Non-pigmented ciliary epithelial cell (primary cell): ENCODE measurements at places on chromosomes 11 and 22.

GRCh38 chr11:48193876-48194275 lies 22.7 kb upstream of the OR4B1 start:
- peak; percentile 70 for DNase-seq

- DNase-seq = no peak
Measured at GRCh38 chr11:118418766-118419165, 17.4 kb downstream of the ATP5MG start.

GRCh38 chr11:78213526-78214330 lies 25.0 kb downstream of the USP35 start:
- no peak for DNase-seq

- no peak for DNase-seq
Measured at GRCh38 chr11:62922653-62923431, 1.7 kb upstream of the CHRM1 start.

DNA sequence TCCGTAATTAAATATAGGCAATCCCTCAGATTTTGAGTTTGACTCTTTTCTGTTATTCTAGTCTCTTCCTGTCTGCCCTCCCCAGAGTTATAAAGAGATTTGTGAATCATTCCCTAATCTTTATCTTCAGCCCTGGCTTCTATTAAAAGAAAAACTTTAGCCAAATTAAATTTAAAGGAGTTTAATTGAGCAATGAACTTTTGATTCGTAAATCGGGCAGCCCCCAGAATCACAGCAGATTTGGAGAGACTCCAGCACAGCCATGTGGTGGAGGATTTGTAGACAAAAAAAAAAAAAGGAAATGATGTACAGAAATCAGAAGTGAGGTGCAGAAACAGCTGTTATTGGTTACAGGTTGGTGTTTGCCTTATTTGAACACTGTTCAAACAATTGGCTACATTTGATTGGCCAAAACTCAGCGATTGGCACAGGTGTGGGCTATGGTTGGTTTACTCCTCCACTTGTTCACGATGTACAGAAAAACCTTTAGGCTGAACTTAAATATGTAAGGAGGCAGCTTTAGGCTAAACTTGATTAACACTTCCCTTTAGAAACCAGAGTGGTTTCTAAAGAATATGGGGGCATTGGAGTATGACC lies 2.3 kb upstream of the ALKBH8 start:
- no peak for DNase-seq

DNA sequence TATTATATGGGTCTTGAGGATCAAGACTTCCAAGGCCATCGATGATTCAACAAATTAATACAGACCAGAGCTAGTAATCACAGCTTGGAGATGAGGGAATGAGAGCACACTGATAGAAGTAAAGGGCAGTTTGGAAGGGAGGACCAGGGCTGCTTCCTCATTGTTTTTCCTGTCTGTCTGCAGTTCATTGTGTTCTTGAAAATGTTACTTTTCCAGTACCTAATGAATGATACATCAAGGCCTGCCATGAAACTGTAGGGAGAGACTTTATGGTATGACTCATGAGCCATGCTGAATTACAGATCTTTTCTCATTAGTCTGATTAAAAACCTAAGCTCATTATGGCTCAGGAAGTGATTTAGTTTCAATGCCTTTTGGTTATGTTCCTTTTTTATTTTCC lies 855.6 kb downstream of the KCNA4 start:
- no peak for DNase-seq

GRCh38 chr22:43995798-43996169 lies 28.3 kb upstream of the PARVB start:
- DNase-seq = no peak

GRCh38 chr11:8597182-8597581 lies 3.2 kb upstream of the STK33 start:
- DNase-seq = no peak

DNA sequence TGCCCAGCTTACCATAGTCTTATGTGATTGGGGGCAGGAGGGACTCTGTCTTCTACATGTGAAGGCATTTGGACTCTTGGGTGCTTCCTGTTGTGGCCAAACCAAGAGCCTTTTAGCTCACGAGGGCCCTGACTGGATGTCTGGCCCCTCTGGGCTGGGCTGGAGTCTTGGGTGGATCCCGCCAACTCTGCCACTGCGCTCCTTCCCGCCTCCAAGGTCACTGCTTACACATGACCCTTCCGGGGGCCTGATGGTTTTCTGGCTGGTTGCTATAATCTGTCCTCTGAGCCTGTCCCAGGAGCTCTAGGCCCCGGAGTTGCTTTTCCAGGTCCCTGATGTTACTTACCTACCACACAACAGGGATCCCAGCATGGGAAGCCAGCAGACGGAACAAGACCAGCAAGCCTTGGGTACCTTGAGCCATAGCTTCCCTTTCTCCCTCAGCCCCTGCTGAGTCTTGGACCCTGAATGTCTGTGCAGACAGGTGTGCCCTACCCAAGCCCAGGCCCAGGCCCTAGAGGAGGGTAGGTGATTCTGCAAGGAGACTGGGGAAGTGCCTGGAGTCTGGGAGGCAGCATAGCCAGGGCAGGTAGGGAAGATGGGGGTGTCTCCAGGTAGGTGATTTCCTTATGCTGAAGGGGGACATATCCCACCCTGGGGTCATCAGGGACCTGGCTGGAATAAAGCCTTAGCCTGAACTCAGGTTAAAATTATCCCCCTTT lies 100.3 kb downstream of the TSPAN18 start:
- DNase-seq = no peak

GRCh38 chr22:23984430-23984829 lies 4.5 kb downstream of the GSTT2 start:
- DNase-seq = no peak

DNA sequence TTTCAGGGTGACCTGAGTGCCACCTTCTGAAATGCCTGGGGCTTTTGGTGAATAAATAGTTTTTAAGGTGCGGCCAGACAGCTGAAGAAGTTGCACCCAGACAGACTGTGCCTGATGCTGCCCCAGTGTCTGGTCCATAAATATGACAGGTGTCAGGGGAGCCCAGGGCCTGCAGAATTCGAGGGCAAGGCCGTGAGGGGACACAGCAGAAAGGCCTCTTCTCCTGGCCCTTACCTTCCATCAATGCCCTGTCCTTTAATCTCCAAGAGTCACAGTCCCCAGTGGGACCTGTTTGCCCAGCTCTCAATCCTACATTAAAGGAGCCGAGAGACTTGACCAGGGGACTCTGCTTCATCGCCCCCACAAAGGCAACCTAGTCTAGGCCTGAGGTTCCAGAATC lies 45.7 kb downstream of the NAT10 start:
- no peak for DNase-seq

GRCh38 chr11:995752-996420 lies 40.6 kb downstream of the MUC6 start:
- DNase-seq = peak; percentile 48

- no peak for DNase-seq
Measured at GRCh38 chr11:126072141-126072741, 9.6 kb upstream of the CDON start.

- DNase-seq = no peak
Measured at GRCh38 chr11:69855421-69855820, 36.2 kb upstream of the FGF3 start.

GRCh38 chr11:107951155-107951554 lies 22.9 kb downstream of the RAB39A start:
- no peak for DNase-seq

GRCh38 chr11:128424271-128424711 lies 163.1 kb downstream of the ETS1 start:
- DNase-seq = no peak

- no peak for DNase-seq
Measured at GRCh38 chr11:22165759-22166513, 26.9 kb upstream of the ANO5 start.

DNA sequence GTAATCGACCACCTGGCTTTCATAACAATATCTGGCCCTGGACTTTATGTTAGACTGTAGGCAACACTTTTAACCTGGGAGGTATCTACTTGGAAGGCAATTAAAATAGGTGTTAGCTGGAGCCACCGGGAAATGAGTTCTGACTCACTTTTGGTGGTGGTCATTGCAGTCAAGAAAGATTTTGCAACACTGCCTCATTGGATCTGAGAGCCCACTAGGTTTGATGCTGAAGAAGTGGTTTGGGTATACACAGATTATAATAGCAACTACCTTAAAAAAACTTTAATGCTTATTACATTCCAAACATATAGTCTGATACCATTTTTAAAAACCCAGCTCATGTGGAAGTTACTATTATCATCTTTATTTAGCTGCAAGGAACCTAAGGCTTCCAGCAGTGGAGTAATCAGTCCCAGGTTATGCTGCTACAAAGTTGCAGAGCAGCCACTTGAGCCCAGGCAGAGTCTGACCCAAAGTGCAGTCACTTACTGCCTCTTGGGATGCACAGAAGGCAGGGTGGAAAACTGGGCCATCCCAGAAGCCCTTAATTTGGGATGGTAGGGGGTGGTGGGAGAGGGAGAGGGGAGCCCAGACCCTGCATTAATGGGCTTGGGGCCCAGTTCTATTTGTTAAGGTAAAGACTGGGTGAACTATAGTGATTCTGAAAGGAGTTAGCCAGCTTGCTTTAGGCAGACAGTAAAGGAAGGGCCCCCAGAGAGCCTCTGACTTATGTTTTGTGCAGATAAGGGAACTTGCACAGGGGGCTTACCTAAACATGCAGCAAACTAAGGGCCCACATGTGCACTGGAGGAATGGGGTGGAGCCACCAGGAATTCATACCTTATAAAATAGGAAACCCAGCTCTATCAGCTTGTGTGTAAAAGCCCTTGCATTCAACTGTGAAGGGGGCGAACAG lies 149.4 kb downstream of the SNX19 start:
- no peak for DNase-seq

DNA sequence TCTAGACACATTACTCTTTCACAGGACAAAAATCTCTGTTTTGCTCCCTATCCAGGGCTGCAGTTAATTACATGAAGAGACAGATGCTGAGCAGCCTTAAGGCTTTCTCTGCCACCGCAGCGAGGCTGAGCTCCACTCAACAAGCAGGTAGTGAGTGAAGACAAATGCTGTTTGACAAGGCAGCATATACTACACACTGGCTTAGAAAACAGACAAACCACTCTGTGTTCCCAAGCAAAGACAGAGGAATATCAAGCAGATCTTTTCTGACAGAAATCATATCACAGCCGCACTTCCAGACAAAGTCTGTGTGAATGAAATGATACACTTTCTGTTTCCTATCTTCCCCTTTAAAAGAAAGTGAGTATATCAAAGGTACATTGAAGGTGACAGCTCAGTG lies 368.1 kb downstream of the DCDC1 start:
- DNase-seq = no peak

DNA sequence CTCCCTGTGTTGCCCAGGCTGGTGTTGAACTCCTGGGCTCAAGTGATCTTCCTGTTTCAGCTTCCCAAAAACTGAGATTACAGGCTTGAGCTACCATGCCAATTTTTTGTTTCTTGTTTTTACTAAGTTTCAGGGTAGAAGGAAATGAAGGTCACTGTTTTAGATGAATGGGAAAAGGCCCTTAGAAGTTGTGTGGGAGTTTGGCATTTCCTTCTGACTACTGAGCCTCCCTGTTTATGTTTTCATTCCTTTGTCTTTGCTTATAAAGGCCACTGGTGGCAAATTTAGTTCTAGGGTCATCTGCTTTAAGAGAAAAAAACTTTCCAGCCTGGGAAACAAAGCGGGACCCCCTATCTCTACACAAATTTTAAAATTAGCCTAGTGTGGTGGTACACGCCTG lies 22.1 kb downstream of the SRPRA start:
- no peak for DNase-seq

DNA sequence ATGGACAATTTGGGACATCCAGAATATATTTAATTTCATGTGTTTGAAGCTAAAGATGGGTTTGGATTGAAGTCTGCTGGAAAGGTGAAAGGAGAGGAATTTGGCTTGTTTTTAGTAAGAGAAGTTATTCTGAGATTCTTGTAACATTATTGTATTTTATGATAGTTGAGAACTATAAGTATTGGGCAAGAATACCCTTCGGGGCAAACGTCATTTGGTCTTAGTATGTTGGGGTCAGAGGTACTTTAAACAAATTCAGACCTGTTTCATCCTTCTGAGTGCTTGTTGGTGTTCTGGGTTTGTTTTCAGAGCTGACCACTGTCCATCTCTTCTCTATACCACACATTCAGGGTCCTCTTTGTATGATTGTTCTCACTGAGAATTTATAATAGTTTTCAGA lies 19.5 kb downstream of the PANX1 start:
- no peak for DNase-seq

- no peak for DNase-seq
Measured at GRCh38 chr11:112881461-112881860, 79.8 kb upstream of the NCAM1 start.

DNA sequence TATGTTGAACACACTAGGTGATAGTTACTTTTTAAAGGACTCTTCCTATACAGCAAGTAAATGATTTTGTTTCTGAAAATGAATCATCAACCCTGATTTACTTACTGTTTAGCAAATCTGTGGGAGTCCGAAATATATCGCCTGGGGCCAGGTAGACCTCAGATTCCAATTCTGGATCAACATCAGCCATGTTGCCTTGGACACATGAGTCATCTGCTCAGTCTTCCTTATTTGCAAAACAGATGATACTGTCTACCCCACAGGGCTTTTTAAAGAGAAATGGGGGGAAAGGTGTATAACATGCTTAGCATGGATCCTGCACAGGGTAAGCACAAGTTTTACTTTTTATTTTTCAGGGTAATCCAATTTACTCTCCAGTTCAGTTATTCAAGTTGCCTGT lies 324.2 kb downstream of the TENM4 start:
- DNase-seq = no peak

DNA sequence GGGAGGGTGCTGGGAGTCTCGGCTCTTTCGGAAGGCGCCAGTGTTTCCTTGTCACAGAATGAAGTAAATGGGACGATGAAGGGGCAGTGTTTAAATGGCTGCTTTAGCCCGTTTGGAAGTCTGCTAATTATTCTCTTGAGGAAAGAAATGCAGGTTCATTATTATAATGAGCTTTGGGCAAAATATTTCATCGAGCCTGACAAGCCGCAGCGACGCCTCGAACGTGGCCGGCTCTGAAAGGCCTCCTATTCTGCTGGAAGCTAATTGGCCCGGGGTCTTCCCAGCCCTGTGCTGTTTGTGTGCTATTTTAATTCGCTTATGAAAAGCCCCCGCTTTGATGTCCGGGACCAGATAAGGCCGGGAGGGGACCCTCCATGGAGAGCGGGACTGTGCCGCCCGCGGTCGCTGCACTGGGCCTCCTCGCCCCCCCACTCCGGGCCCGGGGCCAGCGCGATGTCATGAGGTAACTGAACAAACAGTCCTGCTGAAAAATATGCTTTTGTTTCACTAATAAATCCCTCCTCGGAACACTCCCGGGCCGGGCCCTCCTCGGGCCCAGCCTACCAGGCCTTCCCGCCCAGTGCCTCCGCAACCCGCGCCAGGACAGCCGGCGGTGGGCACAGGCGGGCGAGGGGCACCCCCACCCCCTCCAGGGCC lies 78.4 kb downstream of the CDKN1C start:
- DNase-seq = no peak
